Ureter (tissue), 1 donor: ENCODE measurements at places on chromosomes 4 and X. TPM values are rescaled to one million over a fixed set of nuclear protein-coding genes. Genes with fewer than 3 reads are reported as not detected.

Gene RHOXF2
- total RNA-seq, result not detected

Gene IL15
- 7.0 TPM for total RNA-seq

Gene SLC9B1
- total RNA-seq, result 1.8 TPM

Gene BTK
- total RNA-seq, result 7.9 TPM

Gene TRIM60
- not detected for total RNA-seq

- DNase-seq, result no peak
These were observed 22.6 kb upstream of the UBA1 start for GRCh38 chrX:47170861-47171692.

- no peak for DNase-seq
These were observed 215.4 kb downstream of the IL1RAPL1 start for GRCh38 chrX:28802625-28803024.

DNA sequence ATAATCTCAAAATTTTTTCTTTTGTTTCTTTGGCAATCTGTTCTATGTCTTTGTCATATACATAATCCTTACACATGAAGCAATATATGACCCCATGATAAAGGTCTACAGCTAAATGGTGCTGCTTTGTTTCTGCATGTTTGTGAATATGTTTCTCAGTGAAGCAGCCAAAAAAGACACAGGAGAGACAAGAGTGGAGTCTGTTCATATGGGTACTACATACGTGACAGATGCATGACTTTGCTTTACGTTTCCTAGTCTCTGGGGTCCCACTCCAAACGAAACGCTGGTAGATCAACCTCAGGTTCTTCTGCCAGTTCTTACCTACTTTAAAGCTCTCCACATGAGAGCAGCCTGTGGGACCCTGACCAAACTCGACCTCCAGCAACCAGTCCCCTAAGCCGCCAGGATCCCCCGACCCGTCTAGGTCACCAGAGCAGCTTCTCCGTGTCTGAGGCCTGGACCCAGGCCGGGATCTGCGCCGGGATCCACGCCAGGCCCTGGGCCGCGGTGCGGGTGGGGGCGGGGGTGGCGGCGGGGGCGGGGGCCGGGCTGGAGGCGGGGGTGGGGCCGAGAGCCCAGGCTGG is 1.5 kb downstream of the USP51 start:
- DNase-seq, result peak; percentile 53

- DNase-seq, result no peak
These were observed 706.6 kb upstream of the EPHA5 start for GRCh38 chr4:66376921-66377320.

DNA sequence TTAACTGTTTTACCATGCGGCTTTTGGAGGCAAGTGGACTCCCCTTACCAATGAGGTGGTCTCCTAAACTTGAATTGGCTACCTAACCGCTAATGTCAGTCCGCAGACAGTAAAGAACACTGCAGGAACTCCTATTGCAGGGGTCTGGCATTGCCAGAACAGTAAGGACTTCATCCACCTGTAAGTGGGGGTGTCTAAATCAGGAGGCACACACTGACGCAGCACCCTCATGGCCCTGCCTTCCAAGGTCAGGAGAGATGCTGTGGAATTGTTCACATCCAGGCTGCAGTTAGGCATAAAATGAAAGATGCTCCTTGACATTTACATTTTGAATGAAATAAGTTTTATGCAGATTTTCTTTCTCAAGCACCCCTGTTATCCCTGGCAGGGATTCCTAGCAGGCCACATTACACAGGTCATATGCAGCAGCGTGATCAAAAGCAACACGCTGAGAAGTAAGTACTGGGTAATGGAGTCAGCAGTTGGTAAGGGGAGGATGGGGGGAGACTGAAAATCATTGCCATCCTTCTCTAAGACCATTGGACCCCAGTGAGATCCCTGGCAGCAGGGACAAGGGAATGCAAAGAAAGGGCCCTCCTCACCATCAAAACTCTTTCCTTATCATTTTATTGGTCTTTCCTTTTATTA is 3.8 kb downstream of the PPARGC1A start:
- DNase-seq, result no peak

GRCh38 chrX:107742700-107743191 is 32.8 kb downstream of the TSC22D3 start:
- DNase-seq, result no peak

DNA sequence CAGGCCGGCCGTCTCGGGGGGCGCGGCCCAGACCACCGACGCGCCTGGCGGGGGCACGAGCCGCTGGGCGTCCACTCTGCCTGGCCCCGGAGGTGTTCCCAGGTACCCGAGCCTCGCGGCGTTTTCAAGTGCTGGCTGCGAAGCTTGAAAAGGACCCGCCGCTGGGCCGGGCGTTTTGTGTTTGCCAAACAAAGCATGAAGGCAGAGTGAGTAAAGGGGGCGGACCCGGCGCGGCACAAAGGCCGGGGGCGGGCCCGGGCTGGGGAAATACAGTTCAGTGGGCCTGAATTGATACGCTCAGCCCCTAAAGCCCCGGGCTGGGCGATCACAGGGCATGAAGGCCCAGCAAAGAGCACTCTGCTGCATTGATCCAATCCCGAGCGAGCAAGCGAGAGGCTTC is 65.4 kb downstream of the SOX3 start:
- DNase-seq, result no peak

DNA sequence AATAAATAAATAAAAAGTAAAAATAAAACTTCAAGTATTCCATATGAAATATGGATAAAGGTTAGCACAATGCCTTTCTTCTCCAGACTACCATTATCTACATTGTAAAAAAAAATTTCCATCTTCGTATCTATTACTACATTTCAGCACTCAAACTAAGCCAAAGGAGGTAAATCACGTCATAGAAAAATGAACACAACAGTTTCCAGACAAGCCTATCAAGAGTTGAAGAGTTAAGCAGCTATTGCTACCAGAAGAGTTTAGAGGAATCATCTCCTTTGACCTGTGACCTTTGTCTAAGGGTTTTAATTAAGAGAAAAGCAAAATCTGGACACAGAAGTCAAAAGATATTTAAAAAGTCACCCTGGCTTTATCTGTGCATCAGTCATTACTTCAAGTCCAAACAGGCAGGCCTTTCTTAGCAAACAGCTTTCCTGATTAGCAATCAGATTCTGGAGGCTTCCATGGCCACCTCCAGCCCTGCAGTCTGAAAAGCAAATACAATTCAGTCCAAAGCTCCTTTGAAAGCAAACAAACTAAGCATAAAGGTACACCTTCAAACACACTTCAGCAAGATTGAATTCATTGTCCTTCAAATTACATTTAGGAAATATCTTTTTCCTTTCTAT is 82.2 kb downstream of the APBB2 start:
- peak; percentile 49 for DNase-seq

DNA sequence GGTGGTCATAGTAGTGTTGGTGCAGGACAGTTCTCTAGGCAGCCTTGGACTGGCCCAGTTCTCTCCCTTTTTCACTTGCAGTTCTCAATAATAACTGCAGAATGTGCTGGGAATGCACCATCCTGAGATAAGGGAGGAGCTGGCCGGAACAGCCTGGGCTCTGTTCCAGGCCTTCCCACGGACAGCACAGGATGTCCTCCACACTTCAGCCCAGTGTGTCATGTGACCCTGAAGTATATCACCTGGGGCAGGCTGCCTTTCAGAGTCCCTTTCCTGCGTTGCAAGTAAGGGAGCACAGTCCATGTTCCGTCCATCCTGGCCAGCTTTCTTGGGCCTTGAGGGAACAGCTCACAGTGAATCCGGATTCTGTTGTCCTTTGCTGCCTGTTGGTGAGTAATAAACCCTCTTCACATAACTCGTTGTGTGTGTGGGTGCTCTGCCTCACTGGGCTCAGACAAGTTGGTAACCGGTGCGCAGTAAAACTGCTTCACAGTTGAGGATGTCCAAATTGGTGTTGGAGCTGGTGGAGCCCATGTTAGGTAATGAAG is 32.3 kb upstream of the BBS12 start:
- peak; percentile 54 for DNase-seq

GRCh38 chr4:24980064-24980690 is 50.6 kb downstream of the LGI2 start:
- DNase-seq, result peak; percentile 61

- DNase-seq, result no peak
These were observed 199.8 kb upstream of the GATB start for GRCh38 chr4:151960449-151961230.

DNA sequence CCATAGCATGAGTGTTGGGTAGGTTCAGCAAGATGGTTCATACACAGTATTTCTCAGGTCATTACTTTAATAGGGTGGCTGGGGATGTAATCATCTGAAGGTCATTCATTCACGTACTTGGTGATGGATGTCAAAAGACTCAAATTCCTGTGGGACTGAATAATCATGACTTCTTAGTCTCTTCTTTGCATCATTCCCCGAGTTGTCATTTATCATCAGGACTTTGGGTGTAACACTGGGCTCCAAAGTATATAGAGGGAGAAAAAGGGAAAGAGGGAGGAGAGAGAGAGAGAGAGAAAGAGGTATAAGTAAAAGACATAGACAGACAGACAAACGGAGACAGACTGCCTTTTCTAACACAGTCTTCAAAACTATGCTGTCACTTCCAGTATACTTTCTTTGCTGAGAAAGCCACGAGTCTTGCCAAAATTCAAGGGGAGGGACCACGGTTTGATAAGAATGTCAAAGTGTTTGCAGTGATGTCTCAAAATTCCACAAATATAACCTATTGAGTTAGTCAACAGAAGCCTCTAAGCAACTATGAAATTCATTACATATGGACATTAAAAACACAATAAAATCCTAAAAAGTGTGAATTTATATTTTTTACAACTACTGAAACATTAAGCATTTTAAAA is 55.9 kb downstream of the UGT2A3 start:
- DNase-seq, result no peak

DNA sequence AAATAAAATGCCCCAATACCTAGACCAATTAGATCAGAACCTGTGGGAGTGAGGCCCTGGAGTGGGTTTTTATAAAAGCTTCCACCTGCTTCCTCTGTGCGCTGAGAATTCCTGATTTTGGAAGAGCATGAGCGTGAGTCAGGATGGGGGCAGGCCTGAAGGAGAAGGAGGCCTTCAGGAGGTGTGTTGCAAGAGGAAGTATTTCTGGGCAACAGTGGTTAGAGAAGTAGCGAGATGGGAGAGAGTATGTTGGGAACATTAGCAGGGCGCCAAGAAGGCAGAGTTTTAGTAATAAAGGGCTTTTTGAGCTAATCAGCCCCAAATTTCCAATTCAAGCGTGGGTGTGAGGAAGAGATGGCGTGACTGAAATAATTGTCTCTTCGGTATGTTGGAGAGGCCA is 349.8 kb downstream of the UNC5C start:
- DNase-seq, result no peak

- DNase-seq, result no peak
These were observed 69.5 kb downstream of the LARP1B start for GRCh38 chr4:128130621-128131020.

DNA sequence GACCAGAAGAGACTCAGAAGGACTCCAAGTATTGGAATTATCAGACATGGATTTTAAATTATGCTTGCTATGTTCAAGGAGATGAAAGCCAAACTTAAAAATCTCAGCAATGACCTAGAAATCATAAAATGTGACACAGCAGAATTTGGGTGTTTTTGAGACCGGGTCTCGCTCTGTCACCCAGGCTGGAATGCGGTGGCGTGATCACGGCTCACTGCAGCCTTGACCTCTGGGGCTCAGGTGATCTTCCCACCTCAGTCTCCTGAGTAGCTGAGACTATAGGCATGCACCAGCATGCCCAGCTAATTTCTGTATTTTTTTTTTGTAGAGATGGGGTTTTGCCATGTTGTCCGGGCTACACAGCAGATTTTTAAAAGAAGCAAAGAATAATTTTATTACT is 12.7 kb downstream of the TAB3 start:
- DNase-seq, result no peak

DNA sequence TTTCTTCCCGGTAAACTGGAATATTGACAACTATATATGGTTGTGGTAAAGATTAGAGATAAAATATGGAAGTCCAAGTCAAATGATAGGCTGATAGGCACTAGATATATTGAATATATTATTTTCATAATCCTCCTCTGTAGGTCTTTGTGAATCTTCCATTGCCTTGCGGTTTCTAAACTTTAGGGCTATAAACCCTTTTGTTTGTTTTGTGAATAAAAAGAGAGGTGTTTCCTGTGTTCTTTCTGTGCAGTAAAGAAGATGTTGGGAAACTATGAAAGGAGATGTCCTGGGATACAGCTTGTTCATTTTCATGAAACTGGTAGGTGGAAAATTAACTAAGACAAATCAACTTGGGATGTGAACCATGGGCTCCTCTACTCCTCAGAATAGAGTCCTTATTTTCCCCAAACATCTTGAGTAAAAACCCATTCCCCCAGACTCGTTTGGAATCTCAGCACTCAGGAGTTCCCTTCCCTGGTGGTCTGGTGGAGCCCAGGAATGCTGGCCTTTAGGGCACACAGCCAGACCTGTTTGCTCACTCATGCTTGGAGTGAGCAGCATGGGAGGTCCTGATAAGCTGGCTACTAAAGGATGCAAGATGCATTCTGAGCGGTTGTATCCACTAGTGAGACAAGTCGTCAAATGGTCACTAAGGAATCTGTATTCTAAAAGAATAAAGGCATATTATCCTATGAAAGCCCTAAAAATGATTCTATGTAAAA is 22.2 kb downstream of the PRDM8 start:
- no peak for DNase-seq

GRCh38 chr4:165502916-165503907 is 124.4 kb downstream of the CPE start:
- DNase-seq, result no peak

DNA sequence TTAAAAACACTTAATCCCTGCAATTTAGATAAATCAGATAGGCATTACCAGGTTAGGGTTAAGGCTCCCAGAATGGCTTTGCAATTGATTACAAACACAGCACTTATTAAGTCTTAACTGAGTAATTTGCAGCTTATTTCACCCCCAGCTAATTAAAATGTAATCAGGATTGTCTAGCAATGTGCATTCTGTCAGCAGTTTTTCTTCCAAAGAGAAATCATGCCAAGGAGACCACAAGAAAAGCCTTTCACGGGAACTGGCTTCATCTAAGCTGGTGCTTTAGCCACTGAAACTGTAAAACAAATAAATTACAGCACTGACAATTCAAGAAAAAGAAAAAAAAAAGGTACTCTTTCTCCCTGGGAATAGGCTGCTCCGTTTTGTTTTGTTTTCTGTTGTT is 2.1 kb downstream of the ANOS1 start:
- DNase-seq, result no peak

DNA sequence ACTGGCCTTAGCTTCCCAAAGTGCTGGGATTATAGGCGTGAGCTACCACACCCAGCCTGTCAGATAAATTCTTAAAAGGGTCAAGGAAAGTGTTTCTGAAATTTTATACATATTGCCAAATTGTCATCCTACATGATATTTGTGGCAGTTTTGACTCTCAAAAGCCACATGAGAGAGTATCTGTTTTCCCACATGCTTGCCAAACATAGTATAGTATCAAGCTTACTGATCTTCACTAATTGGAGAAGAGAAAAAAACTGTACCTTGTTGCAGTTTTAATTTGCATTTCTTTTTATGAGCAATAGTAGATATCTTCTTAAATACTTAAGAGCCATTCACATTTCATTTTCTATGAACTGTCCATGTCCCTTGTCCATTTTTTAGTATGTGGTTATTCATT is 83.6 kb downstream of the TET2 start:
- no peak for DNase-seq

- no peak for DNase-seq
These were observed 3.5 kb downstream of the PKD2 start for GRCh38 chr4:88010966-88011365.

GRCh38 chr4:75099321-75099720 is 166.4 kb downstream of the PARM1 start:
- no peak for DNase-seq
